ENCODE measurements at places on chromosomes 4 and X. TPM values are rescaled to one million over a fixed set of nuclear protein-coding genes. Genes with fewer than 3 reads are reported as not detected.

- no peak for DNase-seq
Measured at GRCh38 chr4:8341691-8342090, 72.1 kb downstream of the HTRA3 start.

- DNase-seq: no peak
Measured at GRCh38 chr4:48602763-48603162, 112.7 kb downstream of the ZAR1 start.

- no peak for DNase-seq
Measured at GRCh38 chr4:23613782-23614181, 276.1 kb downstream of the PPARGC1A start.

- no peak for DNase-seq
Measured at GRCh38 chr4:16676230-16676770, 222.1 kb downstream of the LDB2 start.

DNA sequence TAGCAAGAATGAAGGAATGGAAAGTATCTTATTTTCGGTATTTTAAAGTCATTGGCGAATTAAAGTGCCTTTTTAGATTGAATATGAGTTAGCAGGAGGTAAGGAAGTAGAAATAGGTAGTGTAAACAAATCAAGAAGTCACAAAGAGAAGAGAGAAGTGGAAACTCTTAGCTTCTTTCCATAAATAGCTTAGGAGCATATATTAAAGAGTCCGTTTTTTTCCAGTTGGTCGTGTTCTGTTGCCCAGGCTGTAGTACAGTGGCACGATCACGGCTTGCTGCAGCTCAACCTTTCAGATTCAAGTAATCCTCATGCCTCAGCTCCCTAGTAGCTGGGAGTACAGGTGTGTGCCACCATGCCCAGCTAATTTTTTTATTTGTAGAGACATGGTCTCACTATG is 56.4 kb downstream of the UBE2K start:
- DNase-seq: no peak

DNA sequence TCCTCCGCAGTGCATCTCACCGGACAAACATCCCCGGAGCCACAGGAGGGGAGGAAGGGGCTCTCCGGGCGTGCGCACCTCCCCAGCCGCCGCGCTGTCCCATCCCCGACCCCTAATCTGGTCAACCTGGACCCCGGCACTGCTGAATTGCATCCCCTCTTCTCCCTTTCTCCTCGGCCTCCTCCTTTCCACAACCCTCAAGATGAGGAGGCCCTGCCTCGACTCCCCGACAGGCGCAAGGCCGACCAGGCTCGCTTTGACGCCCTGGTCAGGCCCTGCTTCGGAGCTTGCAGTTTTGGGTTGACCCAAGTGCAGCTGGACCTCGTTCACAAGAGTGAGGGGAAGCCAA is 2.3 kb downstream of the PDGFRA start:
- DNase-seq: no peak

DNA sequence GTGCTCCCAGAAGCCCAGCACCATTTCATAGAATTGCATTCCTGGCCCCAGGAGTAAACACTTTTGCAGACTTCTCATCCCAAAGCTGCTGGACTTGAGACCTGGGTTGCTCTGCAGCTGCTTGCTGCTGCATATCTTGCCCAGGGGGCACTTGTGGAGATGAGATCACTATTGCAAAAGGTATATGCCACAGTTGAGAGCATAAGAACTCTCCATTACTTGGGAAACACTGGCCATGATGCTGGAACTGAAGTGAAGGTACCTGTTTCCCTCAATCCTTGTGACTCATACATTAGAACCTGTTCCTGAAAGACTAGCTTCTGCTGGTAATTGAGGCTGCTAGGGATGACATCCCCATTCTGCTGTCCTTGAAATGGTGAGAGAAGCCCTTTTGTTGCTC is 43.1 kb upstream of the WDR1 start:
- DNase-seq: no peak

MAGEB1 gene
- total RNA-seq: not detected

ERAS gene
- total RNA-seq: 0.37 TPM
